Dermis microvascular lymphatic vessel endothelial cell (primary cell): ENCODE measurements at places on chromosomes 4 and X. TPM values are rescaled to one million over a fixed set of nuclear protein-coding genes. Genes with fewer than 3 reads are reported as not detected.

Gene RHOH
- under 0.01 TPM in 1 of 2 replicates, not detected in the other for total RNA-seq

Gene FHIP1A
- 0.39 and 0.76 TPM in 2 replicates for total RNA-seq

Gene MAGEB17
- not detected in 2 replicates for total RNA-seq

Gene ARX
- not detected in 2 replicates for total RNA-seq

GRCh38 chr4:33780952-33781791, 2463.1 kb downstream of the ARAP2 start:
- no peak for DNase-seq

GRCh38 chr4:152290366-152290921, 245.4 kb downstream of the FBXW7 start:
- DNase-seq: no peak

GRCh38 chrX:121221322-121221977, 174.0 kb downstream of the GLUD2 start:
- DNase-seq: no peak

DNA sequence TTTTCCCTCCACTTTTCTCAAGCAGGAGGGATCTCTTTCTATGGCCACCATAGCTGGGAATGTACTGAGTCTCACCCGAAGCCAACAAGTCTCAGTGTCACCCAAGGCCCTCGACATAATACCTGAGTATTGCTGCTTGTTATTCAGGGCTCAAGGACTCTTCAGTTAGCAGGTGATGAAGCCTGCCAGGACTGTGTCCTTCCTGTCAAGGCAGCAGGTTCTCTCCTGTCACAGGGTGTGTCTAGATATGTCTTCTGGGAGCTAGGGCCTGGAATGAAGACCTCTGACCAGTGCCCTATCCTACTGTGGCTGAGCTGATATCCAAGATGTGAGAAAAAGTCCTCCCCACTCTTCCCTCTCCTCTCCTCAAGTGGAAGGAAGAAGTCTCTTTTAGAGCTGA, 391.0 kb upstream of the DIPK2B start:
- DNase-seq: no peak

DNA sequence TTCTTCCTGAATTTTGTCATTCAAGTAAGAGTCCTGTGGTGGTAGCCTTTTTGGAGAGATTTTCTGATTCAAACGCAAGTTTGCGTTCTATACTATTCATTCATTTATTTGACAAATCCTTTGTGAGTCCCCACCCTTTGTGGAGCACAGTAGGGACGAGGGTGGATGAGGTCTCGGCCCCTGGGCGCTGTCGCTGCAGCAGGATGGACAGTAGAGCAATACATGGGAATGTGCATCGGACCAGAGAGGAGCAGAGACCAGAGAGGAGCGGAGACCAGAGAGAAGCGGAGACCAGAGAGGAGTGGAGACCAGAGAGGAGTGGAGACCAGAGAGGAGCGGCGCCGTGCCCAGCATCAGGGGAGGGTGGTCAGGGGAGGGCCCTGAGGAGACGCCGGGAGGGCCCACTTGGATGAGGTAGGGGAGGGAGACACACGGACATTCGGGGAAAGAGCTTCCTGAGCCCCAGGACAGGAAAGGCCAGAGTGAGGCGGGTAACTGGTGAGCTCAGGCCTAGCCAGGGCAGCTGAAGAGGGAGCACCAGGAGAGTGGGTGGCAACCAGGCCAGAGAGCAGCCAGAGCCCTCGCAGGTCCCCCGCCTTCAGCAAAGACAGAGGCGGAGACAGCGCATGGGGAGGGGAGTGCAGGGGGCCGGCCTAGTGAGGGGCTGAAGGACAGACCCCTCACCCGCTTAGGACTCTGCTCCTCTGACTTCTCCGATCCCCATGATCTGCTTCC, 67.3 kb downstream of the NAT8L start:
- DNase-seq: no peak

DNA sequence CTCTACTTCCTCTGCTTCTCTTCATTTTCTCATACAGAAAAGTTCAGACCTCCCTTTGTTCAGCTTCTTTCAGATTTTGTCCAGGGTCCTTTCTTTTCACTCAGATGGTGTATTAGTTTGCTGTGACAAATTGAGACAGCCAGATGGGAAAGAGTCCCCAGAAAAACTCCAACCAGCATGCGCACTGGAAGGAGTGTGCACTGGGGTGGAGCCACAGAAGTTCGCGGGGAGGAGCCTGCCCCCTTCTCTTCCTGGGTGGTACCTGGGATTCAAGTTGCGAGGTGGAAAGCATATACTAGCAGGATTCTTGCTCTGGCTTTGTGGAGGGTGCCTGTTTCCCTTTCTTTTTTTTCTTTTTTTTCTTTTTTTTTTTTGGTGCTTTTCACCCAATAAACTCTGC, 51.6 kb downstream of the SMIM20 start:
- DNase-seq: no peak

- no peak for DNase-seq
These were observed 146.3 kb downstream of the GRIA3 start for GRCh38 chrX:123330229-123330942.

- DNase-seq: no peak
These were observed 220.3 kb upstream of the TENM3 start for GRCh38 chr4:182022909-182023308.

GRCh38 chrX:19889582-19890342, 2.4 kb upstream of the SH3KBP1 start:
- DNase-seq: peak; percentile 59

DNA sequence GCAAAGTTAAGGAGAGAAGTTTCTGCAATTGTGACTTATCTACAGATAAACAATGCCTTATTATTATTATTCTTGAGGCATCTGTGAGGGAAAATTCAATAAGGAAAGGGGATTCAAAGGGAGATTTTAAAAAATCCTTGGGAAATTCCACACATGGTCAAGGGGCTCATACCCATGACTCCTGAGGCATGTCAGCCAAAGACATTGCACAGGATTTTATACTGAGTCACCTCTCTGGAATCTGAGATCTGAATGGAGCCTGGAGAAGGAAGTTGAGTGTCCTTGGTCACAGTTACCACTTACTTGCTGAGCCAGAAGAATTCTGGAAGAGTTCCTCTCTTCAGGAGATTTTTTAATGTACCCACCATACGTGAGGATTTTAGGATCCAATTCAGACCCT, 14.4 kb upstream of the CXCL8 start:
- no peak for DNase-seq

DNA sequence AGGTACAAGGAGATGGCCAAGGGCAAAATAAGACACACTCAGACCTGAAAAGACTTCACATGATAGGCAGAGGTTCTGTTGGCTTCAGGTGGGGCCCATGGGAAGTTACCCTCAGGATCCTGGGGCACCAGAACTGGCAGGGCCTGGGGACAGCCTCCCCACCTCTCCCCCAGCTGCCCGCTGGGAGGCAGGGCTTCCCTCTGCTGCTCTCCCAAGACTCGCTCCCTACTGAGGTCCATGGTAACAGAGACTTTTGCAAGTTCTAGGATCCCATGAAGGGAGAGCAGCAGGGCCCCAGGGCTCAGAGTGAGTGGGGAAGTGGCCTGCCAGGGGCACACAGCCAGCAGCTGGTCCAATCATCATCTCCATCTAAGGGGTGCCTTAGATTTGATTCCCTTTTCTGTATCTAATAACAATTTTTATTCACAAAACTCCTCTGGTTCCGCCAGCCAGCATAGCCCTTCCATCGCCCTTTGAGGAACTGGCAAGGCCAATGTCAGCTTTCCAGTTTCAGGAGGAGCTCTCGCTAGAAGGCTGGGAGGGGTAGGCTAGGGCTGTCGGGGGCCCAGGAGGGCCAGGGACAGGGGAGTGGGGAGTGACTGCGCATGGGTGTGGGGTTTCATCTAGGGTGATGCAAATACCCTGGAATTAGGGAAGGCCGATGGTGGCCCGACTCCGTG, 78.2 kb downstream of the SLC2A9 start:
- DNase-seq: no peak

DNA sequence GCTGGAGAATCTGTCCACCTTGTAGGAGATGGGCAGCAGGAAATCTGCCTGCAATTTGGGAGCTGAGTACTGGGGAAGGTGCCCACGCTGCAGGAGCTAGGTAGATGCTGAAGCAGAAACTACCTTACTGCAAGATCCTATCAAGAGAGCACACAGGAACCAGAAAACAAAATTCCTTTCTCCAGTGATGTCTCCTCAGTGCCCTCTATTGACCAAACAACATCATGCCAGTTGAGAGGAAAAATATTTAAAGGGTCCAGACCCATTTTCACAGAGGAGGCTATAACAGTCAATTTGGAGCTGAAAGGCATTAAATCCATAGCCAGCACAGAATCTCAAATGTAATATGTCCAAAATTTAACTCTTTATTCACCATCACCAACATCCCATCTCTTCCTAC, 406.8 kb downstream of the SLITRK2 start:
- no peak for DNase-seq

DNA sequence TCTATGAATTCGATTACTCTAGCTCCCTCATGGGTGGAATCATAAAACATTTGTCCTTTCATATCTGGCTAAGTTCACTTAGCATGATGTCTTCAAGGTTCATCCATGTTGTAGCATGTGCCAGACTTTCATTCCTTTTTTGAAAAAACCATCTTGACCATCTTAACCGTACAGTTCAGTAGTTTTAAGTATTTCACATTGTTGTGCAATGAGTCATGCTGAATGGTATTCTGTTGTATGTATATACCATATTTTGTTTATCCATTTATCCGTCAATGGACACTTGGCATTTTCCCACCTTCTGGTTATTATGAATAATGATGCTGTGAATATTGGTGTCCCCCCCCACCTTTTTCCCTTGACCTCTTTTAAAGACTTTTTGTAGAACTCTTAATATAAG, 72.4 kb upstream of the TLR2 start:
- no peak for DNase-seq
